Retina (tissue), 1 donor: ENCODE measurements at places on chromosomes 5 and 9.

- DNase-seq, result no peak
Observed at GRCh38 chr5:149794041-149794440, 63.9 kb downstream of the PPARGC1B start.

DNA sequence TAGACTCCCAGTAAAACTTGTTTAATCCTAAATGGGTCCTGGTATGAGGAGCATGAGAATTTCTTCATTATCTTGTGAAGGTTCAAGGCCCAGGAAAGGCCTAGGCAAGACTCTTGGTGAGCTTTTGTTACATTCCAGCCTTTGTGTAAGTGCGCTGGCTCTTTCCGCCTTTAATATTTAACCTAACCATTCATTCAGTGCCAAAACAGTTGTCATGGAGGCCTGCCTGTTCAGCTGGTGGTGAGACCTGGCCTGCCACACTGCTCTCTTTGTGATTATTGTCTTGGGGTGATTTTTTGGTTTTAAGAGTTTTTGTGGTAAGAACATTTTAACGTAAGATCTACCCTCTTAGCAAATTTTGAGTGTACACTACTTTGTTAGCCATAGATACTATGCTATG is 127.5 kb upstream of the WWC1 start:
- no peak for DNase-seq

DNA sequence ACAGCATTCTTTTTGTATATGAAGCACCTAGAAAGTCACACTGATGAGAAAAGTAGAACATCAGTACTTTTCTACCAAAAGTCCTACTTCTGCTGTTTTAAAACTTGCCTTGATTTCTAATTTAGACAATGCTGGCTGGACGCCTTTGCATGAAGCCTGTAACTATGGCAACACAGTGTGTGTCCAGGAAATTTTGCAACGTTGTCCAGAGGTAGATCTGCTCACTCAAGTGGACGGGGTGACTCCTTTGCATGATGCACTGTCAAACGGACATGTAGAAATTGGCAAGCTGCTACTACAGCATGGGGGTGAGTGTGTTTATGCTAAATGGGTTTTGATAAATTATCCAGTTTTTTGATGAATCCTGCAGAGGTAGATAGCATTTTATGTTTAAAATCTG is 73.5 kb downstream of the SLF1 start:
- peak; percentile 60 for DNase-seq

DNA sequence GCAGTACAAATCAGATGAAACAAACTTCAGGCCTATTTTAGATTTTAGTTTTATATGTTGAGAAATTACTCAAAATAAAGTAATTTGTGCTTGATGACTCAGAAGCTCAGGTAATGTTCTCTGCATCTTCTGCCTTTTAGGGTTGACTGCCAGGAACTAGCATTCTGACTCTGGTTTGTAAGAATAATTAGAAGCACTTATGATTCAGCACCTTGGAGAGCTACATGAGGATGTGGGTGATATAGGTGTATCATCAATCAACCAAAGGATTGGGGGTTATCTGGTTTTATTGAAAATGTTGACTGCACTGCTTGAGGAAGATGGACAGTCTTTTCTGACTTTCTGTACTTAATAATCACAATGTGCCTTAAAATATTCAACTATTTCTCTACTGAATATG is 118.7 kb upstream of the SGCD start:
- DNase-seq, result no peak

DNA sequence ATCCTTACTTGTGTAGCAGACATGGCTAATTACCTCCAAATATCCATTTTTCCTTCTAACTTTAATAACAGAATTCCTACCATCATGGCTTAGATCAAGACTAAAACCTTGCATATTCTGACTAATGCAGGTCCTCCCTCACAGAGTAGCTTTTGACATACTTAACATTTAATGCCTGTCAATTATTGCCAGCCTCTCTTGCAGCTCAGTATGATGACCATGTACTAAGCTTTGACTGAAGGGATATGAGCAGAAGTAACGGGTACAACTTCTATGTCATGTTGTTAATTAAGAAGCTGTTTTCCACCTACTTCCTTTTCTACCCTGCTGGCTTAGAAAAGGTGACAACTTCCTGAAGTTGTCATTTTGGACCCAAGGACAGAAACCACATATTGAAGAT is 533.4 kb downstream of the PSAT1 start:
- DNase-seq, result no peak

GRCh38 chr9:87535817-87536539 is 38.3 kb downstream of the DAPK1 start:
- no peak for DNase-seq
